ENCODE measurements at places on chromosomes 2 and 18. TPM values are rescaled to one million over a fixed set of nuclear protein-coding genes. Genes with fewer than 3 reads are reported as not detected.

DNA sequence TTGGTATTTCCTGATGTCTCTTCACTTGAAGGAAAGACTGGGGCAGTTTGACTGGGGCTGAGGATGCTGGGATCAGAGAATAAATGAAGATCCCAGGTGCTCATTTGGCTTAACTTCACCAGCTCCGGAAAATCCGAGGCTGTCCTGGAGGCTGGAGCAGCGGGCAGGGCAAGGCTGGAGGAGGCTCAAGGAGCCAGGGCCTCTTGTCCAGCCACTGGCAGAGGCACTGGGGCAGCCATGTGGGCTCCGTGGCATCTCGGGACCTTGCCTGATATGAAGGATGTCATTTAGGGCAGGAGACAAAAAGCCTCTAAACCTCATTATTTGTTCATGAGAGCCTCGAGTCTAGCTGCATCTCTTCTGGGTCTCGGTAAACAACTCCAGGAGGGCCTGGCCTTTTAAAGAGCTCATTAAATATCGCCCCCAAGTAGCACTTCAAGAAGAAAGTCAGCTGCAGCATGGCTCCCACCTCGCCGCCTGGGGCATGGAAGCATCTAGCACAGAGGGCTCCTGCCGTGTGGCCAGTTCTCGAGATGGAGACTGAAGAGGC is 13.5 kb upstream of the GPR55 start:
- H3K27me3 ChIP-seq, result no peaks in the 10 kb centered on the region
- DNase-seq, result no peak
- H3K4me3 ChIP-seq, result no peak overlapping the region

- H3K27ac ChIP-seq, result no peak overlapping the region
- H3K4me1 ChIP-seq, result no peaks in the 10 kb centered on the region
- no peaks in the 10 kb centered on the region for H3K27me3 ChIP-seq
- H3K4me3 ChIP-seq, result no peak overlapping the region
These were observed 197.1 kb upstream of the LHCGR start for GRCh38 chr2:48952614-48953013.

DNA sequence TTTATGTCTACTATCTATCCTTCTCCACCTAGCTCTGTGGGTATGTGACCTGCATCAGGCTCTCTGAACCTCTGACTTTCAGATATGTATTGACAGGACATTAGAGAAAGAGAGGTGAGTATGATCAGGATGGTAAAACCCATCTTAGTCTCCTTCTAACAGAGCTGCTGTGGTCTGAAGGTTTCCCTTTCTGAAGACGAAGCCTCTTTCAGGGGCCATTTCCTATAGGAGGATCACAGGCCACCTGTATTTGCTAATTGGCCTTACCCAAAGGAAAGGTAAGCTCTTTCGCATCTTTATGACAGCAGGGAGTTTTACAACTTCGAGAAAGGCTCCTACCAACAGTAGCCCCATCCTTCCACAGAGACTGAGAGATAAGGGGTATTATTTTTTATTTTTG is 442.9 kb downstream of the KCNJ3 start:
- no peak for DNase-seq
- no peaks in the 10 kb centered on the region for H3K36me3 ChIP-seq
- H3K4me3 ChIP-seq, result no peak overlapping the region
- no peak overlapping the region for H3K27ac ChIP-seq

DNA sequence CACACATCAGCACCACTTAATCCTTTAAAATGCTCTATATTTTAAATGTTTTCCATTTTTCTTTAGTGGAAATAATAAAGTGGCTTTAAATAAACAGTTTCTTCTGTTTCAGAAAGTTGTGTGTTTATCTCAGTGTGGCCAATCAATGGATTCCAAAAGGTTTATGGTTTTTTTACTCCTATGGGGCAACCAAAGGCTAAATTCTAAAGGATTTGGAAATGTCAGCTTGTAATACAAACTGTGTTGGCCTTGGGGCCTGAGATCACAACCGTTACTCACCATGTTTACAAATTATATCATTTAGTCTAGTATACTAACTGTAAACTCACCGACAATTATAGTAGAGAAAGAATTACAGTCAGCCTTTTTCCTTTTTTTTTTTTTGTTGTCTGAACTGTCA is 827.2 kb downstream of the EPHA4 start:
- H3K36me3 ChIP-seq, result no peaks in the 10 kb centered on the region
- H3K4me3 ChIP-seq, result no peak overlapping the region
- no peak overlapping the region for H3K27ac ChIP-seq
- H3K4me1 ChIP-seq, result no peaks in the 10 kb centered on the region

DNA sequence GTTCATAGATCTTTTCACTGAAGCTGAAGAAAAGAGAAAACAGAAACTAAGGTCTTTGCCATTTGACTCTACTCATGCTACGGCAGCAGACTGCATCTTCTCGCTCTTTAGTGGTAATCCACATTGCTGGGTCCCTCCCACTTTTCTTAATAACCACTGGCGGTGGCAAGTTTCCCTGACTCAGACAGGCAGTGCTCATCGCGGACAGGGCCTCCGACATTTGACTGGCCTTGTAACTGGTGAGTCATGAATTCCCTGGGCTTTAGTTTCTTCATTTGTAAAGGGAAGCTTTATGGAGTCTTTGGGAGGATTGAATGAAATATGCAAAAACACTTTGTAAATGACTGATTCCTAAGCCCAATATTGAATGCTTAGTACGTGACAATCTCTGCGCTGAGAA is 238.2 kb upstream of the RBBP8 start:
- H3K36me3 ChIP-seq, result no peaks in the 10 kb centered on the region
- no peak overlapping the region for H3K27ac ChIP-seq
- no peaks in the 10 kb centered on the region for H3K27me3 ChIP-seq
- H3K4me1 ChIP-seq, result peaks cover 16% of the 10 kb centered on the region
- no peak for DNase-seq

GRCh38 chr18:62384610-62385097 is 59.5 kb downstream of the TNFRSF11A start:
- peak overlapping the region; percentile 20 for H3K4me3 ChIP-seq
- DNase-seq, result no peak
- H3K36me3 ChIP-seq, result no peaks in the 10 kb centered on the region
- peaks cover 13% of the 10 kb centered on the region for H3K27me3 ChIP-seq
- H3K27ac ChIP-seq, result no peak overlapping the region

- DNase-seq, result no peak
- no peaks in the 10 kb centered on the region for H3K27me3 ChIP-seq
- H3K4me3 ChIP-seq, result no peak overlapping the region
- H3K27ac ChIP-seq, result no peak overlapping the region
These were observed 504.3 kb downstream of the DCC start for GRCh38 chr18:52844323-52844722.

Gene TEKT4
- total RNA-seq, result not detected

Gene VWC2L
- not detected for total RNA-seq

Gene SDC1
- total RNA-seq, result 517 TPM

Gene LCT
- total RNA-seq, result not detected

Gene PLEKHH2
- 1.7 TPM for total RNA-seq

All from esophagus squamous epithelium (tissue), 5 donors.